ENCODE measurements at places on chromosomes 6 and 20.

DNA sequence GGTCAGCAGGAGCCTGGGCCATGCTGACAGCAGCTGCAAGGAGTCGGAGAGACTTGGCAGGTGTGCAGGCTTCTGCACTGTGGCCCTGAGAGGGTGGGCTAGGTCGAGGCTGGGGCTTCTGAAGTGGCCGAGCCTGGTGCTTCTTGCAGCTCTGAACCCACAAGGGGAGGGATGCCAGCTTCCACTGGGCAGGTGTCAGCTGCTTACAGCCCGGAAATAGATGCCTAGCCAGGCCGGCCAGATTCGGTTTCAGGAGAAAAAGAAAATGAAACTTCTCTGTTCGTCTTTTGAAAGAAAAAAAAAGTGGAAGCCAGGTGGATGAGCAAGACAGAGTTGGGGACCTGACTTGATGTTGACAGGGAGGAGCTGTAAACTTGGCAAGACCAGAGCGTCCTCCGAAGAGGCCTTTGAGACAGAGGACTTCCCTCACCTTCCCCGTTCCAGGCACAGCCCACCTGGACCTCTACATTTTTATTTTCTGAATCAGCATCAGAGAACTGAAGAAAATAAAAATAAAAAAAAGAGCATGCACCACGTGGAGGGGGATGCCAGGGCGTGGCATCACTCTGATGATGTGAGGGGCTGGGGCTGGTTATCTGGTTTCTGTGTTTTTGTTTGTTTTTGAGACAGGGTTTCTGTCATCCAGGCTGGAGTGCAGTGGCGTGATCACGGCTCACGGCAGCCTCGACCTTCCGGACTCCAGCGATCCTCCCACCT is at the start of gene ZBP1:
Gene ZBP1 (minus strand): TSS at position 153 of the 717 bp plus-strand sequence. CDS start 131 bp downstream, at position 22.
- peak; percentile 30 for DNase-seq

GRCh38 chr6:136745300-136745699 is 47.0 kb downstream of the MAP3K5 start:
- DNase-seq: no peak

DNA sequence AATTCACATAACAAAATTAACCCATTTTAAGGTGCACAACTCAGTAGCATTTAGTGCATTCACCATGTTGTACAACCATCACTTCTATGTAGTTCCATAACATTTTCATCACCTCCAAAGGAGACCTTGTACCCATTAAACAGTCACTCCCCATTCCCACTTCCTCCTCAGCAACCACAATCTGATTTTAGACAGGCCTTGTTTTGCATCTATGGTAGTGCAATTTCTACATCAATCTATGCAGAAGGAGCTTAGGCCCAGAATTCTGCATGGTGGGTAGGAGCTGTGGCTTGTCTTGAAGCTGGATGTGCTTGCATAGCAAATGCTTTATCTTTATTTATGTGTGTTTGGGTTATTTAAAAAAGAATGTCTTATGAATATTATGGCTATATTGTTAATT is 13.5 kb upstream of the HLA-DQA1 start:
- DNase-seq: no peak

- no peak for DNase-seq
Measured at GRCh38 chr6:130624046-130624445, 203.2 kb upstream of the SMLR1 start.

DNA sequence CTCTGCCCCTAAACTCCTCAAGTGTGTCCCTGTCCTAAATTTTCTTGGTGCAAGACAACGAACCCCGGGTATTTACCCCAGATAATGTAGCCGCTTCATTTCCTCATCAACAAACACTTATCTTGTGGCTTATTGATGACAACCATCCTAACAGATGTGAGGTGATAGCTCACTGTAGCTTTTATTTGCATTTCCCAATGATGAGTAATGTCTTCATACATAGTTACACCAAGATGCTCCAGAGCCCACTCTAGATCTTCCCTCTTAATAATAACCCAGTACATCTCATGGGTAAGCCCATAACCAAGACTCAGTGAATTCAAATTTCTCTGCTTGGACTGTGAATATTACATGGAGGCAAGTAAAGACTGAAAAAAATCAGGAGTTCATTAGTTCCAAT is 48.2 kb upstream of the BEND6 start:
- DNase-seq: no peak

DNA sequence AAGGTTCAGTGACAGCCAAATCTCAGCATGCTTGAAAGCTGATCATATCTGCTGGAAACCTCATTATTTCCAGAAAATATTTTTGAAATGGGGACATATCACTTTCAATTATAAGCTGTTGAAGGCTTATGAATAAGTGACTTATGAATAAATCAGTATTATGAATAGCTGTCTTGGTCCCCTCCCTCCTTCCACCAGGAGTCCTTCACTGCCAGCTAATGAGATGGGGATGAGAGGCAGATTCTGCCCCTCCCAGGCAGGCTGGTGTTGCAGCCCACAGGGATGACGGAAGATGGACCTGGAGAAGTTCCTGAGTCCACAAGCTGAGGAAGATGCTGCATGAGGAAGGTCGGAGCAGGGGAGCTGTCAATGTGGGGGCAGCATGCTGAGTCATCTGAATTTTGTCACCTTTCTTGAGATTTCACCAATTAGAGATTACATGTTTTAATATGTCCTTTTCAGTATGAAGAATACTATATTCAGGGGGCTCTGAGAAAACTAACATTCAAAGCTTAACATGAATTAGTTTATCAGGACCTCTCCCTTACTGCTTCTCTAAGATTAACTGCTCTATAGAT is 112.2 kb downstream of the DTNBP1 start:
- no peak for DNase-seq

GRCh38 chr20:37901240-37901639 is 1.7 kb upstream of the VSTM2L start:
- DNase-seq: no peak

- no peak for DNase-seq
Measured at GRCh38 chr6:29999416-29999815, 57.1 kb downstream of the HLA-A start.

DNA sequence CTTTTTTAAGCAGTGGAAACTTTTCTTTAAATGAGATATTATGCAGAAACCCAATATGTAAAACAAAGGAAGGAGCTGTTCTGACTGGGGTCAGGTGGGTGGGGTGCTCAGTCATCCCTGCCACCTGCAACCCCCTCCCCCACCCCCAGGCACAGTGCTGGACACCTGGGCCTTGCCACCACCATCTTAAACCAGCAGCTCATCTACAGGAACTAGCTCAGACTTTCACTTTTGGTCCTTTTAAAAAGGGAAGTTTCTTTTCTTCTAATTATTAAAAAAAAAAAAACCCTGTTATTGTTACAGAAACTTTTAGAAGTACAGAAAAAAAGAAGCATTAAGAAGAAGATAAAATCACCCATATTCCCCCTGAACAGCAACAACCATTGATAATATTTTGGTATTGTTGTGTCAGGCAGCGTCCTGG is 37.1 kb downstream of the PPP1R16B start:
- DNase-seq: peak; percentile 23

GRCh38 chr6:12148841-12149240 is 136.7 kb downstream of the HIVEP1 start:
- no peak for DNase-seq

DNA sequence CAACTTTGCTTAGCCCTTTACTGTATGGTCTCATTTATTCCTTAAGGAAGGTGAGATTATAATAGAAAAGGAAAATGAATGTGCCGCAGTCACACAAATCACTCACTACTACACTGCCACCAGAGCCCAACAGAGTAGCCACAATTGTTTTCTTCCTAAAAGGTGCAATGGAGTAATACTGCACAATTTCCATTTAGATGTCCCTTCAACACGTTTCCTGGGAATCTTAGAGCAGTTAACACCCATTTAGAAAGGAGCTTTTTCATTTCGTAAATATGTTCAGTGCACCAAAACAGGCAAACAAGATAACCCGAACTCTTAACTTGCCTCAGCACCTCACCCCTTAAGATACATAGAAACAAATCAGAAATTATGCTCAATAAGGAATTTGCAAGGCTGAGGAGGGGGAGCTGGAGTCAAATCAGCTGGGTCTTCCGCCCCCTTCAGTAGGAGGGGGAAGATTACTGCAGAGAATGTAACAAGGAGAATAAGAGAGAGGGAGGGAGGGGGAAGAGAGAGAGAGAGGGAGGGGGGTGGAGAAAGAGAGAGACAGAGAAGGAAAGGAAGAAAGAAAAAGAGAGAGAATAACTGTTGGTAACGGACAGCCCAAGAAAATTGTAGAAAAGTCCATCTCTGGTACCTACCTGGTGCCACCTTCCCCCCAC is 155.5 kb downstream of the BCAS1 start:
- no peak for DNase-seq

- no peak for DNase-seq
Measured at GRCh38 chr6:11789744-11790143, 11.1 kb upstream of the ADTRP start.

DNA sequence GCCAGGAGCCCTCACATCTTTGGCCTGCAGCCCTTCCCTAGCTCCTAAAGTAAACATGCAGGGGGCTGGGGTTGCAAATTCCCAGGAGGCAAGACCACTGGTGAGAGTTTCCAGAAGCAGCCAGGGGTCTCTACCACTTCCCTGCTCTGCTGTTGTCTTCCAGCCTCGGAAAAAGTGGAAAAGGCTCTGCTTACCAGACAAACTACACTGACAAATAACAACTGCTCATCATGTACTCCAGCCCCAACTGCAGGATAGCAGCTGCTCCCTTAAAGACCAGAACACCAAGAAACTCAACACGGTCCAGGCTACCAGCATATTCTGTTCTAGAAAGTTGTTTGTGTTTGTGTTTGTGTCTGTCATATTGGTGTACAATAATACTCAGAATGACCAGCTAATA is 187.5 kb upstream of the MARCKS start:
- DNase-seq: no peak

GRCh38 chr6:133746417-133746770 is 142.5 kb upstream of the TCF21 start:
- DNase-seq: no peak

DNA sequence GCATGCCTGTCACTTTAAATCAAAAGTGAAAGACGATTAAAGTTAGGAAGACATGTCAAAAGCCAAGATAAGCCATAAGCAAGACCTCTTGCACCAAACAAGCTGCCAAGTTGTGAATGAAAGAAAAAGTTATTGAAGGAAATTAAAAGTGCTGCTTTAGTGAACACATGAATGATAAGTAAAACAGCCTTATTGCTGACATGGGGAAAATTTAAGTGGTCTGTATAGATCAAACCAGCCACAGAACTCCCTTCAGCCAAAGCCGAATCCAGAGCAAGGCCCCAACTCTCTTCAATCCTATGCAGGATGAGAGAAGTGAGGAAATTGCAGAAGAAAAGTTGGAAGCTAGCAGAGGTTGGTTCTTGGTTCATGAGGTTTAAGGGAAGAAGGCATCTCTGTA is 9.3 kb upstream of the RIPK1 start:
- DNase-seq: no peak

GRCh38 chr20:60480950-60481742 is 522.9 kb downstream of the CDH26 start:
- DNase-seq: no peak

DNA sequence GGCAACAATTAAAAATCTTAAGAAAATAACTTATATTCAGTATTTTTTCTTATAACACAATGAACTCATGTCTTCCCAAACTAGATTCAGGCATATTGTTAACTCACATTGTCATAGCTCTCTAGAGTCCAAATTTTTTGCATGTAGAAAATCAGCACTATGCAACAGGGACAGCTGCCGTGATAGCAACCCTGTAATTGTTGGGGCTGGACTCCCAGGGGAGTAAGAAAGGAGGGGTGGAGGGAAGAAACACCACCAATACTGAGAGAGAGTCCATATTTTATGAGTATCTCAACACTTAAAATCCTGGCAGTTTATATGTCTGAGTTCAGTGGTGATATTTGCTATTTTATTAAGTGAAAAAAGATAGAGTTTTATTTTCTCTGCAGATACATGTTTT is 89.6 kb upstream of the HS3ST5 start:
- no peak for DNase-seq

DNA sequence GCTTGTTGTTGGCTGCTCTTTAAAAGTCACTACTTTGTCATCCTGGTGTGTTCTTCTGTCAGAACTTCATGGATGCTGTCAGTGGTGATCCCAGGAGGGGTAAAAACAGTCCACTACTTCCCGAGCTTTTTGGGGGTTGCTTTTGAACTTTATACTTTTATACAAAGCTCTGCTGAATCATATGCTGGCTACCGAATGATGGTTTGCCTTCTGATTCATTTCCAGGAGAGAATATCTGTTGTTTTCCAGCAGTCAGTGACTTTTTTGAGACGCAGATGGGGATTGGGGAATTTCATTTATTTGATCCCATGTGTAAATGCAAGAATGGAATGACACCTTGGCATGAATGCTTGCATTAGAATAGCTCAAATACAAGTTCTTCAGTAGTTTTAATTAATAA is 32.7 kb upstream of the COL10A1 start:
- DNase-seq: no peak

DNA sequence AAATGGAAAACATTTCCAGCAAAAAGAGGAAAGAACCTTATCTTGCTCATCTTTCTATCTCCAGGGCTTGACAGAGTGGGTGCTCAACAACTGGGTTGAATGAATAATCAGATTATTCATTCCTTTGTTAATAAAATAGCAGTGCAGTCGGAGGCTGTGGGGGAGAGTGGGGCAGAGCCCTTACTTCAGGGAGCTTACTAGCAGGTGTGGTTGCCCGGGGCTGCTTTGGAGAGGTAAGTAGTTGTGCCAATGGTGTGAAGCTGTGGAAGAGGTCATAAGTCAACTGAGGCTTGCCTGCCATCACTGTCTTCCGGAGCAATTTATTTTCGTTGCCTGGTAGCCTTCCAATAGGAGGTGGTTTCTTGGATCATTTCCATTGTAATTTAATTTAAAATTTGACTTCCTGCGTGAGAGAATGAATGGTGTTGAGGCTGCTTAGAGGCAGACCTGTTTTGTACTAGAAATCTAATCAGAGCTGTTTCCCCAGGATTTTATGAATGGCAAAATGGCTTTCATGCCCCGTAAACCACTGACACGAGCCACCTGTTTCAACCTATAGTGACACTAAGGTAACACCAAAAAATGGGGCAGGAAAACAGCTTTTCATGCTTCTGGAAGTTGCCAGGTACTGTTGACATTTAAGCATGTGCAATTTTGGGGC is 51.4 kb downstream of the ZDHHC14 start:
- no peak for DNase-seq

DNA sequence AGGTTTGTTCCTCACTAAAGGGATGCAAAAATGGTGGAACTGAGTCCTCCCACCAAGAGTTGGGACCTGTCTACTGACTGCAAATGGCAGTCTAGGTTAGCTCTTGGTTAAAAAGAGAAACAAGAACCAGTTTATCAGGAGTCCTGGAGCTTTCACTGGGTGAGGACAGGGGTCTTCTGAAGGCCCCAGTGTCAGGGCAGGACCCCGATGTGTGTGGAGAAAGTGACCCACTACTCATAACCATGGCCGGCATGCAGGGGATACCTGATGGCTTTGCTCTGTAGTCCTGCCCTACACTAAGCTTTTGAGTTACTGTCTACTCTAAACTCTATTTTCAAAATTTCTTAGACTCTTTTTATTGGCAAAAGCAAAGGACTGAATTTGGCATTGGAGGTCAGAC is 220.5 kb downstream of the ANKRD60 start:
- no peak for DNase-seq

GRCh38 chr6:166382500-166382932 is 224 bp downstream of the MPC1 start:
- DNase-seq: no peak
